ENCODE measurements at places on chromosomes 5 and 9.

DNA sequence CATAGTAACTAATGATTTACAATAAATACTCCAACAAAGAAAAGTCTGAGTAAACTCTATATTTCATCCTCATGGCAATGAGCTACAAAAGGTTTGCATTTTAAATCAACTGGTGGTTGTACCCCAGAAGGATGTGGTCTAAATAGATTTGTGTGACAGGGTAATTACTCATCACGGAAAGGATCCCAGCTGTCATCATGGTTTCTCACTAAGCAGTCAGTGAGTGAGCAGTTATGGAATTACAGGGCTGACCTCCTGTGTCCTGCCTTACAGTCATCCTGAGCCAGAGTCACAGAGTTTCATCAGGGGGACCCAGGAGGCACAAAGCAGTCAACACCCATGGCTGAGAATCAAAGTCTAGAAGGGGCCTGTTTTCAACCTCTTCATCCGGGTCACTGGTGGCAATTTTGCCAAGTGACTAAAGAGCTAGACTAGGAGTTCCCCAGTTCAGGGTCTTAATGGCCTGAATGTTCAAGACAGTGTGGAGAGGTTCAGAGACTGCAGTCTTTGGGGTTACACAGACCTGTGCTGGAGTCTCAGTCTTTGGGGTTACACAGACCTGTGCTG is 210.7 kb upstream of the SLC24A2 start:
- no peak for DNase-seq

- DNase-seq, result no peak
Observed at GRCh38 chr5:146582051-146582596, 66.1 kb upstream of the GPR151 start.

DNA sequence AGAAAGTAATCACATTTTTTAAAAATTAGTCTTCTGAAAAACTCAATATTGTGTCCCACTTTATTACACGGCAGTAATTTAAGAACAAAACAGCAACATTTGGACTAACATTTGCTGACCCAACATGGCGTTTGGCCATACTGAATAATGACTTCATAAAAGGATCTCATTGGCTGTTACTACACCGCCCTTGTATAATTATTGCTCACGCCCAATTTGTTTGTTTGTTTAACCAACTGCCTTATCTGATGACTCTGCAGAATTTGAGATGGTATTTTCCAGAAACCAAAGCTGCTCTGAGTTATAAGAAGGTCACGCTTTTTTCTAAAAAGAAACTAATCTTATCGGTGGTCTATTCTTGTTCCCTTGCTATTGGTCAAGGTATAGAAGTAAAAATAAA is 200.2 kb upstream of the TARS1 start:
- DNase-seq, result no peak

DNA sequence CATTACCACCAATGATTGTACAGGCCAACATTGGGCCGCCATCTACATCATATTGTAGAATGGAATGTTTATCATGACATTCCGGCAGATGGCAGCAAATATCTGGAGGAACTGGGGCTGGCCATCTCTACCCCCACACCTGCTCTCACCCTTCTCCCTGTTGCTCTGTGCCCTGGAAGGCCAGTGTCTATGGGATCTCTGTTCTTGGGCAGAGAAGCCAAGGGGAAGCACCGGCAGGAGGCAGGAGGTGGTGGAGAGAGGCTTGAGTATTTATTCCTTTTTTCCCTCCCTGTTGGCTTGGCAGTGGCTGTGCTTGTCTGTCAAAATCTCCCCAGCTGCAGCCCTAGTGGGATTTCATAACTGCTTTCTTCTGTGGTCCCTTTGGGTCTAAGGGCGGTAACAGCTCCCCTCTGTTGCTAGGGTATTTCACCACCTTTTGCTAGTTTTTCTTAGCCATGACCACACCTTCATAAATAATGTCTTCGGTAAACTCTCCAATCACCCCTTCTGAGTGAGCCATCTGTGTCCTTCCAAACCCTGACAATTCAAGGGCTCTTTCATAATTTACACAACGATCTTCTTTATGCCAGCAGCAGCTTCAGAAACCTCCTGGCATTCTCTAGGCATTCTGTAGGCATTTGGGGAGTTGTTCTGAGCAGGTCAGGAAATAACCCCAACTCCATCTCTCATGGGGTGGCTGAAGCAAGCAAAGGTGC is 225.8 kb downstream of the MELK start:
- DNase-seq, result no peak

DNA sequence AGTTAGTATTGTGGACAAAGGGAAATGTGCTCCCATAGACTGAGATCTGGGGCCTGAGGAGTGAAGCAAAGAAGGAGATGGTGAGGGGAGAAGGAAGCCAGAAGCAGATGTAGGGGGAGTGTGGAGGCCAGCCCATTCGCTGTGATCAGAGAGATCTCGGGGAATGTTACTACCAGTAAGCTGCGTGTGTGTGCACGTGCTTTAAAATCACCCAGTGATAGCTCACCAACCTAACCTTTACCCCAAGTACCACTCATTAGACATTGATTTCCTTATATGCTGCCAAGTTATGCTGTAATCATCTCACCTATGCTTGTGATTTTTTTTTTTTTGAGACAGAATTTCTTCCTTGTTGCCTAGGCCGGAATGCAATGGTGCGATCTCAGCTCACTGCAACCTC is 659.1 kb downstream of the IRX1 start:
- no peak for DNase-seq

GRCh38 chr5:43432486-43433375 is 20.5 kb upstream of the CCL28 start:
- no peak for DNase-seq

DNA sequence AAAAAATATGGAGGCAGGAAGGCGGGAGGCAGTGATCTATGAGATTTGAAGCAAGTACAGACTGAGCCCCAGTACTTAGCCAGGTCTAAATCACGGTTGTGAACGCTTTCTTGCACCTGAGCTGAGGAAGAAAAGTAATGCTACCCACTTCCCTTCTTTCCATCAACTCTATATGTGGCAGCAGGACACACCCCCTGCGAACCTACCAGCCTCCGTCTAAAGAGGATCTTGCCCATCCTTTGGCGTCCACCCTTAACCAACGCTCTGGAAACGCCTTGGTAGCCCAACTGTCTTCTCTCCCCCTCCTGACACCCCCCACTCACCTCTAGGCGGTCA is 545 bp downstream of the HMGCS1 start:
- DNase-seq, result no peak

- DNase-seq, result no peak
Observed at GRCh38 chr5:150320044-150320613, 17.4 kb upstream of the ARSI start.
